ENCODE measurements at places on chromosomes 5 and 9.

DNA sequence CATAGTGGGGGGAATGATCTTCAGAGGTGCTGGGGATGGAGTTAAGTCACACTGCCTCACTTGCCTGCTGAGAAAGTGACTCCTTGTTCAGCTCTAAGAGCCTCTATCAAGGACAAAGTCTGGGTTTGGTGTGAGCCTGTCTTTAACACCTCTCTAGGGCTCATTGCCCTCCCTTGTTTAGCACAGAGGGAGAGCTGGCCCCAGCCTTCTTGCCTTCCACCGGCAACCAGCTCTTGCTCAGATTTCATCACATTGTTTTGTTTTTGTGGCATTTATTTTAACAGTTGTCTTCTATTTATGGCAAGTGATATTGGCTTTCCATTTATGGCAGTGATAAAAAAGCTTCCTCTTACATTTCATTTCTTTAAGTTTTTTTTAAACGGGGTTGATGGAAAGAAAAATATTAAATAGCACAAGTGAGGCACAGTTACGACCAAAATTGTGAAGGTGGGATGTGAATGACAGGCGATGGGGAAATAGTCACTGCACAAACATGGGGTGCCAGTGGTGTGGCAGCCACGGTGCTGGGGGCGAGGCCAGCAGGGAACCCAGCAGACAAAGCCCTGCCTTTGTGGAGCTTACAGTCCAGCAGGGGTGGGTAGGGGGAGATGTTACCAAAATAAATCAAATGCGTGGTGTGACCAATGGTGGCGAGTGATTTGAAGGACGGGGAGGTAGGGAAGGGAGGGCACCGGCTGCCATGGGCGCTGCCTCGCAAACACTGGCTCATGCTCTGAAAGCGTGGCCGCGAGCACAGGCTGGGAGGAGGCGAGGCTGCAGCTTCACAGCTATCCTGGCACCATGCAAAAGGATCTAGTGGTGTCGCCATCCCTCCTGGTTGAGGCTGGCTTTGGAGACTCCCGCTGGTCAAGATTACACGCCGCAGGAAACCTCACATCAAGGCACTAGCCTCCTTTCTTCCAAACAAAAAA is 21.2 kb upstream of the UNC5A start:
- DNase-seq, result no peak

DNA sequence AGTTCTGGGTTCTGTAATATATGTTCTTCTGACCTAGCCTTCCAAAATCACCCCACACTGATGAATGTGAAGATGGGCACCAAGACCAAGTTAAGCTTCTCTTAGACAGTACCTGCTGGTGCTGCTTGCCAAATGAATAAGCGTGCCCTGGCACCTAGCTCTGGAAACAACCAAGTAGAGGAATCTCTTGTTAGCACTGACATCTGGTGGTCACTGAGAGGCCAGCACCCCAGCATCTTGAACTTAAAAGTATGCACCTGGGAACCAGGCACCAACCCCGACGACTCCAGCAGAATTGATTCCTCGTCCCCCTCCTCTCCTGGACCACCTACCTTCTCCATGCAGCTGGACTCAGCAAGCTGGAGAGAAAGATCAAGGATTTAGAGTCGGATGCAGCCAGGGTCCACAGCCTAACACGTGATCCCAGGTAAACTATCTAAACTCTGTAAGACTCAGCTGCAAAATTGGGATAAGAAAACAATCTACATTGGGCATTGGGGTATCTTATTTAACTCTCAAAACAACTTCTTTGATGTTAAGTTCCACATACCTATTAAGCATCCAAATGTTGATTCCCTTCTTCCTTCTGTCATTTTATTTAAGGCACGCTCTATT is 89.8 kb downstream of the SLC1A3 start:
- no peak for DNase-seq

DNA sequence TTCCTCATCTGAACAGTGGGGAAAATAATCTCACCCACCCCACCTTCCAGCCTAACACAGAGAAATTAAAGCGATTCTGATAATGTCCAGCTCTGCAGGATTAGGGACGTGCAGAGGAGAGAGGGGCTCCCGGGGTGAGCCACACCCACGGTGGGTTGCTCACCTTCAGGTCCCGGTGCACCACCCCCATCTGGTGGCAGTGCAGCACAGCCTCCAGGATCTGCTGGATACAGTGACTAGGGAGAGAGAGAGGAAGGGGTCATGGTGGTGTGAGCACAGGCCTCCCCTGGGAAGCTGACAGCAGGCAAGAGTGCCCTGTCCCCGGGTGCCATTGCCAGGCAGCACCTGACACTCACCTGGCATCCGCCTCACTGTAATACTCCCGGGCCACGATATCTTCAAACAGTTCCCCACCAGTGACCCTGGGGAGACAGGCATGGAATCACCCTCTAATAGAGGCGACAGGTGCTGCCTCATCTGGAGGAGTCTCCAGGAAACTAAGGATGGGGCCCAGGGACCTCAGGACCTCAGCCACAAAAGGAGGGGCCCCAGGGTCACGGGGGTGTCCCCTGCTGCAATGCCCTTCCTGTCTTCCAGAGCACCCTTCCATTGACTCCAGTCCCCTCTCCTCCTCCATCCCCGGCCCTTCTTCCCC is 33.0 kb downstream of the CAMK2A start:
- no peak for DNase-seq

GRCh38 chr5:40260361-40260760 is 419.4 kb upstream of the PTGER4 start:
- no peak for DNase-seq

- no peak for DNase-seq
Measured at GRCh38 chr5:65108786-65109743, 340.3 kb downstream of the CWC27 start.

DNA sequence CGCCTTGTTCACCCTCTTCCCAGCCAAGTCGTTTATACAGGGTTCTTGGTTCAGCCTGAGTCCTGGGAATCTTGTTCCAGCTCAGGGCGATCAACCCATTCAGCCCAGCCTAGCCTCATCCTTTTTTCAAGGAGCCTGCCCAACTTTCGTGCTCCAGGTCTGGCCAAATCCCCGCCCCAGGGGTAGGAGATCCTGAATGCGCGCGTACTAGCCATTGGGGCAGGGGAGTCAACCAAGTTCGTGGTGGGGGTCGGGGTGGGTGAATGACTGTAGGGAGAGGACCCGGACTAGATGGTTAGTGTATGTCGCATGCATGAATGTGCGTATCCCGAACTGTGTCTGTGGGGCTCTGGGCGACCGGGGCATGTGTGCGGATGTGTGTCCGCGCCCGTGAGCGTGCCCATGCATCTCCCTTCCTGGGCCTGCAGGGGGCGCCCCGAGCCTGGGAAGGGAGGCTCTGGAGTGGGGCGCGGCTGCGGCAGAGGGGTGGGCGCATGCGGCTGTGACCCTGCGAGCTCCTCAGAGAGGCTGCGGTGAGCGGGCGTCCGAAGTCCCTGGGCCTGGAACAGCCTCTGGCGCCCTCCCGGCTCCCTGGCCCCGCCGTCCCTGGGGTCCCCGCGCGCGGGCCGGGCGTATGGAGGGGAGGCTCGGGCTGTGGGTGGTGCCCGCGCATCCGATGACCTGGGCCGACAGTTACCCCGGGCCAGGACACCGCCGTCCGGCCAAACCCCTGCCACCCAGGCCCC is 8.7 kb downstream of the CCL21 start:
- no peak for DNase-seq

DNA sequence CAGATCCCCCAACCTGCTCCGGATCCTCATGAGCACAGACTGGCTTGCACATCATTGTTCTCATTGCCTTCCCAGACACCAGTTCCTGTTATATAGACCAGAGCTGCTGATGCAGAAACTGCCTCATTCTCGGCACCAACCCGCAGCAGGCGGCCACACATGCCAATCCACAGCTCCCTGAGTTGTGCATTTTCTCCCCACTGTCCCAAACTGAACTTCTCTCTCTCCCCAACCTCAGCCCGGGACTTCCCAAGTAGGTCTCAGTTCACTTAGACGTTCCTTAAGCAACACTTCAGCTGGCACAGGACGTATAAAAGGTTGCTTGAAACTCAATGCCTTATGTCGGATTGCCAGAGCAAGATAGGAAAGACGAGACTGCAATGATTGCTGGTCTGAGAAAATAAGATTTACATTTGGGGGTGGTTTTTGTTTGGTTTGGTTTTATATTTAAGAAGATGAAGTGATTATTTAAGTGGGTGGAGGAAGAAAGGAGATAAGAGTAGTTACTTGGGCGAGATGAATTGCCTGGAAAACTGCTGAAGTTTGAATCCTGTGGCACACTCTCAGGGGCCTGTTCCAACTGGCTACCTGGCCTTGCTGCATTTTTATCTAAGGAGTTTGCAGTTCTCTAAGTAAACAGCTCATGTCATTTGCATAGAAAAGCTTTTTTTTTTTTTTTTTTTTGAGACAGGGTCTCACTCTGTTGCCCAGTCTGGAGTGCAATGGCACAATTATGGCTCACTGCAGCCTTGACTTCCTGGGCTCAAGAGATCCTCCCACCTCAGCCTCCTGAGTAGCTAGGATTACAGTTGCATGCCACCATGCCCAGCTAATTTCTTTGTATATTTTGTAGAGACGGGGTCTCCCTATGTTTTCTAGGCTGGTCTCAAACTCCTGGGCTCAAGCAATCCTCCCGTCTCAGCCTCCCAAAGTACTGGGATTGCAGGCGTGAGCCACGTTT is 155.4 kb downstream of the GOLPH3 start:
- DNase-seq, result no peak

DNA sequence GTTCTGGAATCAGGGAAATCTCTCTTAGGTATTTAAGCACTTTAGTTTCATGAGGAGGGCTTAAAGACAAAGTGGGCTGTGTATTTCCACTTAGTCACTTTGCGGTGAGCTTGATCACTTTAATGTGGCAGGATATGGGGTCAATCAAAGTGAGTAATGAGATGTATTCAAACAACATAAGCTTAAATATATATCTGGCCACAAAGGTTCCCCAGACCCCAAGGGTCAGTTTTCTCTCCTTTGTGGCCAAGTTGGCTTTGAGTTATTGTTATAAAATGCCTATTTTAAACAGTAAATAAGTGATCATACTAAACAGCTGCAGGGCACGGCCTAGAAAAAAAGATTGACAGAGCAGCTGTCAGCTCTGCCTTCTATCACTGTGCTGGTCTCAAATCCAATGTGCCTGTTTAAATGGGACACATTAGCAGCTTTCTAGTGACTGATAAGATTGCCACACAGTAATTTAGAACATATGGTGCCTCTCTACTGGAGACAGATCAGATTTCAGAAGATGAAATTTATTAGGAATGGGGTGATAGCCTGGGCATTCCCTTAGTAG is 363.9 kb downstream of the AGTPBP1 start:
- no peak for DNase-seq

DNA sequence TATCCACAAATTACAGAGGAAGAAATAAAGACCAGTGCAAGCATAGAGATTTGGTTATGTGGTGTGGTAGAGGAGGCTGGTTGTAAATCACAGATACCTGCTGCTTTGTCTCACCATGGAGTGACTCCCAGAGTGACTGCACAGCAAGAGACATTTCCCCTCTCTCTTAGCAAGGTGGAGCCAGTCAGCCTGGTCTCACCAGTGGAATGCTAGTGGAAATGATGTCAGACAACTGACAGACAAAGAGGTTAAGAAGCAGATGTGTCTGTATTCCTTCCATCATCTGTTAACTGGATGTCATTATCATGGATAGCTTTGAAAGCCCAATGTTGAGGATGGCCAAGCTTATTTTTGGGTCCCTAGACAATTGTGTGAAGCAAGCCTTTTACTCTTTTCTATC is 509.4 kb upstream of the SEMA6A start:
- no peak for DNase-seq

DNA sequence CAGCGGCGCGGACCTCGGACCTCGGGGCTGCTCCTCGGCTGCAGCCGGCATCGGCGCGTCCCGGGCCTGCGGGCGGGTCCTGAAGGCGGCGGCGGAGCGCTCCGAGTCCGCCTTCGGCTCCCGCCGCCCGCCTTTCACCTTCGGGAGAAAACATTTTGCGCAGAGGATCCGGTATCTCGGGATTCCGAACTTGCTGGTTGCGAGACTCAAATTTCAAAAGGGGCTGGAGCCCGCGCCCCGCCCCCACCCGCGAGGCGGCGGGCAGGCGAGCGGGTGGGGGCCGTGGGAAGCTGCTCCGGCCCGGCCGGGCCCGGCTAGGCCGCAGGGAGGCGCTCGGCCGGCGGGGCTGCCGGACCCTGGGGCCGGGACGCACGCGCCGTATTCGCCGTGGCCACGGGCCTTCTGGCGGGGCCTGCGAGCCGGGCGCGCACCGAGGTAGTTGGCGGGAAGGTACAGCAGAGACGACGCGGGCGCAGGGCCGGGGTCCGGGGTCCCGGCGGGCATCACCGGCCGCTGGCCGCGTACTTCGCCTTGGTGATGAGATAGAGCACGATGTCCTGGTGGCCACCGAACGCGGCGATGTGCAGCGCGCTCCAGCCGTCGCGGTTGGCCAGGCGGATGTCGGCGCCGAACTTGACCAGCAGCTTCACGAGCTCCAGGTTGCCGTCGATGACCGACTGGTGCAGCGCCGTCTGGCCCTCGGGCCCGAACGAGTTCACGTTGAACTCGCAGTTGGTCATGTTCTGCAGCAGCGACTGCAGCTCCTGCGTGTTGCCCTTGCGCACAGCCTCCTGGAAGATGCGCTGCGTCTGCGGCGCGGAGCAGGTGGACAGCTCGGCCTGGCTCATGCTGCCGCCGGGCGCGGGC is 757 bp downstream of the NRARP start:
- no peak for DNase-seq

- no peak for DNase-seq
Measured at GRCh38 chr5:77906806-77907205, 130.7 kb upstream of the TBCA start.

DNA sequence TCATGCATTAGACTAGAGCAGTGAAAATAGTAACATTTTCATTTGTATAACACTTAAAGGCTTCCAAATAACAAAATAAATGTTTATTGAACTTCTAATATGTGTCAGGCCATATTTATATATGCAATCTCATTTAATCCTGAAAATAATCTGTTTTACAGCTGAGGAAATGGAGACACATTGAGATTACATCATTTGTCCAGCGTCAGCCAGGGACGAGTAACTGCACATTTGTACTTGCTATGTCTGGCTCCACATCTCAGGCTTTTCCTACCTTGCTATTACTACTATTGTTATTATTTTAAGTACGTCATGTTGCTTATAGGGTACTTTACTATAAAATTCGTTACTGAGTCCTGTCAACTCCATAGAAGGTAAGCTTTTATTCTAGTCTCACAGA is 3.8 kb upstream of the C9 start:
- DNase-seq, result no peak

- no peak for DNase-seq
Measured at GRCh38 chr5:1055896-1056610, 47.5 kb downstream of the NKD2 start.

DNA sequence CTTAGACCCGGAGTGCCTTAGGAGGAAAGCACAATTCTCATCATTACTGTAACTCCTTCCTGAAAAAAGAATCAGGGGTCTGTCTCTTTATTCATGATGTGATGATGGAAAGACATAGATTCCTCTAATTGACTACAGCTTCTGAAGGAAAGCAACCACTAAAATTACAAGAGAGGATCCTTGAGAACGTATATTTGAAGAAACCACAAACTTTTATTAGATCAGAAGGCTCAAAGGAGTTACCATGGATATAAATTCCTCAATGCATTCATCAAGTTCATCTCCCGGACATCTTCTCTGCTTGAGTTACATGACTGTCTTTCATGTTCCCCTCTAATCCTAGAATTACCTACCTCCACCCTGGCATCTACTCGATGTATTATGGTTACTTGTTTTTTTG is 104.1 kb upstream of the PAPPA start:
- DNase-seq, result no peak
